CD4-positive, alpha-beta T cell (primary cell): ENCODE measurements at places on chromosomes 3 and 15. TPM values are rescaled to one million over a fixed set of nuclear protein-coding genes. Genes with fewer than 3 reads are reported as not detected.

Gene ACP3
- not detected for total RNA-seq

Gene PRKAR2A
- total RNA-seq: 47.4 TPM

Gene MEX3B
- 5.4 TPM for total RNA-seq

Gene NOX5
- total RNA-seq: not detected

Gene SOX14
- total RNA-seq: not detected

Gene FEZF2
- not detected for total RNA-seq

Gene RARRES1
- not detected for total RNA-seq

Gene SNURF
- total RNA-seq: 30.1 TPM

Gene CYP8B1
- not detected for total RNA-seq

Gene SUSD5
- not detected for total RNA-seq

Gene CAMK2N2
- not detected for total RNA-seq

Gene TNFAIP8L3
- total RNA-seq: not detected

Gene MAP2K1
- 34.7 TPM for total RNA-seq

Gene LRRC31
- total RNA-seq: not detected

Gene ROBO2
- total RNA-seq: not detected

Gene C3orf85
- not detected for total RNA-seq

Gene SPINT1
- total RNA-seq: 1.6 TPM

Gene MYH15
- total RNA-seq: 0.05 TPM

Gene SLC28A2
- not detected for total RNA-seq

Gene RPL32
- total RNA-seq: 4,667 TPM

Gene CLDND1
- 185 TPM for total RNA-seq

Gene FGF7
- total RNA-seq: not detected

Gene TKT
- 91.5 TPM for total RNA-seq

Gene ILDR1
- not detected for total RNA-seq

Gene HESX1
- not detected for total RNA-seq

Gene PIERCE2
- total RNA-seq: not detected

Gene HCLS1
- total RNA-seq: 204 TPM

Gene PP2D1
- total RNA-seq: not detected

Gene UPK1B
- total RNA-seq: not detected
